GM23338 (cell line): ENCODE measurements at places on chromosomes 11 and 22. TPM values are rescaled to one million over a fixed set of nuclear protein-coding genes. Genes with fewer than 3 reads are reported as not detected.
A peak's percentile ranks its signal among the peaks of the same experiment; 100 is the strongest.

GRCh38 chr11:117387992-117388755, 60.5 kb downstream of the CEP164 start:
- no peaks in the 10 kb centered on the region for H3K36me3 ChIP-seq
- DNase-seq = no peak
- H3K27me3 ChIP-seq = no peaks in the 10 kb centered on the region
- no peaks in the 10 kb centered on the region for H3K4me1 ChIP-seq
- no peak overlapping the region for H3K4me3 ChIP-seq

- H3K27ac ChIP-seq = no peak overlapping the region
- no peaks in the 10 kb centered on the region for H3K27me3 ChIP-seq
Observed at GRCh38 chr11:127274328-127274676, 273.7 kb upstream of the KIRREL3 start.

DNA sequence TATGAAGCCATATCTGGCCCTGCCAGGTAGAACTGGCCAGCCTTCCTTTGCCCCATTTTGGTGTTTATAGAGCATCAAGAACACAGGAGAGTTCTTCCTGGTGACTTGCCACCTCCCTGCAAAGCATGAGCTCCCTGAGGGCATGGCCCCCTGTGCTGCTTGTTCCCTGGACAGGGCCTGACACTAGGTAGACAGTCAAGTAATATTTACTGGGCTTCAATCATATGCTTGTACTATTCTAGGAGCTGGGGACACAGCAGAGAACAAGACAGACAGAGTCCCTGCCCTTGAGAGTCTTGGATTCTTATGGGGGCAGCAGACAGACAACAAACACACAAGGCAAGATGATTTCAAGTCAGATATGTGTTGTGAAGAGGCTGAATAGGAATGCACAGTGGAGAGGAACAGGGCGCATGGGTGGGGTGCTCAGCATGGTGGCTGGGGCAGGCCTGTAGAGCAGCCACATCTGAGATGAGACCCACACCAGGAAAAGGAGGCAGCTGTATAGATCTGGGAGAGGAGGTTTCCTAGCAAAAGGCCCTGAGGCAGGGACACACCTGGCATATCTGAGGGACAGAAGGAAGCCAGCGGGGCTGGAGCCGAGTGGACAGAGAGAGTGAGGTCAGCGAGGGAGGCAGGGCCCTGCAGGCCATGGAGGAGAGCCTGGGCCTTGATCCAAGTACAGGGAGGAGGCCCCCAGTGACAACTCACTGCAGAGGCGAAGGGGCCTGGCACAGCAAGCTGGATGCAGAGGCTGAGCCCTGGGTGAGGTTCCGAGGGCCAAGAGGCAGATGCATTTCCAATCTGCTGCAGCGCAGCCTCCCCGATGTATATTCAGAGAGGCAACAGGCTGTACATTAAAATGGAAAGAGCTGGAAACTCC, 10.2 kb upstream of the CBX6 start:
- no peaks in the 10 kb centered on the region for H3K36me3 ChIP-seq
- H3K27me3 ChIP-seq = no peaks in the 10 kb centered on the region
- H3K4me3 ChIP-seq = no peak overlapping the region
- H3K4me1 ChIP-seq = no peaks in the 10 kb centered on the region
- no peak overlapping the region for H3K27ac ChIP-seq

DNA sequence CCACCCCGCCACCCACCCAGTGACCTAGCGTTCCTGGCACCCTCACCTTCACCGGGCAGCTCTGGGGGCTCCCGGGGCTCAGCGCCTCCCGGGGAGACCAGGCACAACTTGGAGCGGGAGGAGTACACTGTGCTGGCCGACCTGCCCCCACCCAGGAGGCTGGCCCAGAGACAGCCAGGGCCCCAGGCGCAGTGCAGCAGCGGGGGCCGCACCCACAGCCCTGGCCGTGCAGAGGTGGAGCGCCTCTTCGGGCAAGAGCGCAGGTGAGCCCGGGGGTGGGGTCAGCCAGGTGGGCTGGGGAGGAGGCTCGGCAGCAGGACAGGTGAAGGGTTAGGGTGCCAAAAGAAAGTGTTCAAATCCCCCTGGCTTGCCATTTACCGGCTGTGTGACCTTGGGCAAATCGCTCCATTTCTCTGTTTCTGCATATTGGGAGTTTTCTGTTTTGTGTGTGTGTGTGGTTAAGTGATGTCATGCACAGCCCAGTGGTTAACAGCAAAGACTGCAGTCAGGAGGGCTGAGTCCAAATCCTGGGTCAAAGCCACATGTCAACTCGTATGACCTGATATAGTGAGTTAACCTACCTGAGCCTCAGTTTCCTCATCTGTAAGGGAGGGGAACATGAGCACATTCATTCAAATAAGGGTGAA, 29.5 kb downstream of the TRIOBP start:
- H3K27me3 ChIP-seq = peaks cover 4% of the 10 kb centered on the region; the same call in 1 of the 2 replicates
- H3K36me3 ChIP-seq = no peaks in the 10 kb centered on the region
- H3K27ac ChIP-seq = no peak overlapping the region
- no peaks in the 10 kb centered on the region for H3K4me1 ChIP-seq
- no peak overlapping the region for H3K4me3 ChIP-seq

GRCh38 chr11:119363081-119363850, 16.8 kb upstream of the MFRP start:
- peak; percentile 40 for DNase-seq
- no peak overlapping the region for H3K27ac ChIP-seq
- no peaks in the 10 kb centered on the region for H3K36me3 ChIP-seq
- peak overlapping the region; percentile 70 for H3K4me3 ChIP-seq
- peaks cover 49% of the 10 kb centered on the region for H3K27me3 ChIP-seq
- H3K4me1 ChIP-seq = peaks cover 44% of the 10 kb centered on the region

- no peaks in the 10 kb centered on the region for H3K36me3 ChIP-seq
- no peak overlapping the region for H3K27ac ChIP-seq
- H3K4me3 ChIP-seq = no peak overlapping the region
- H3K4me1 ChIP-seq = peaks cover 3% of the 10 kb centered on the region; the same call in 1 of the 2 replicates
Observed at GRCh38 chr11:124832571-124832970, 32.4 kb upstream of the MSANTD2 start.

DNA sequence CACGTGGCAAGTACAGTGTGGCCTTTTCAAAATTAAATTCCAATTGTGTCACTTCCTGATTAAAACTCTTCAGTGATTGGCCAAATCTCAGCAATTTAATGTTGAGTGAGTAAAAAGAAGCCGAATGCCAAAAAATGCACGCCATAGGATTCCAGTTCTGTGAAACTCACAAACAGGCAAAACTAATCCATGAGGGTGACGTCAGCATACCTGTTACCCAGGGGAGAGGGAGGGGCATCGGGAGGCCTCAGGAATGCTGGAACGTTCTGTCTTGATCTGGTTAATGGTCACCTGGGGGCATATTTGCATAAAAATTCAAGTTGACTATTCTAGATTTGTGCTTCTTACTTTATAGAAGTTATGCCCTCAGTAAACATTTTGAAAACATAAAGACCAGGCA, 39.9 kb upstream of the RAB1B start:
- no peaks in the 10 kb centered on the region for H3K27me3 ChIP-seq
- peaks cover 9% of the 10 kb centered on the region; the same call in 1 of the 2 replicates for H3K4me1 ChIP-seq
- peak; percentile 68 for DNase-seq
- H3K4me3 ChIP-seq = no peak overlapping the region
- peak overlapping the region; percentile 85; the same call in 1 of the 2 replicates for H3K27ac ChIP-seq
- H3K36me3 ChIP-seq = no peaks in the 10 kb centered on the region

GRCh38 chr11:106625566-106625965, 392.7 kb downstream of the GUCY1A2 start:
- no peak overlapping the region for H3K27ac ChIP-seq
- no peak overlapping the region for H3K4me3 ChIP-seq
- no peak for DNase-seq
- H3K27me3 ChIP-seq = no peaks in the 10 kb centered on the region

- no peaks in the 10 kb centered on the region for H3K4me1 ChIP-seq
- no peak overlapping the region for H3K4me3 ChIP-seq
- no peak for DNase-seq
- no peak overlapping the region for H3K27ac ChIP-seq
Observed at GRCh38 chr11:110338684-110339083, 42.3 kb upstream of the RDX start.

The TREH gene
- not detected in 2 replicates for total RNA-seq

The MPZL3 gene
- 2.9 and 5.7 TPM in 2 replicates for total RNA-seq

The OR52M1 gene
- total RNA-seq = not detected in 2 replicates

The EIF3D gene
- total RNA-seq = 360 and 381 TPM in 2 replicates

The RAB30 gene
- total RNA-seq = 4.5 and 6.6 TPM in 2 replicates

The SERPING1 gene
- 40.8 and 42.3 TPM in 2 replicates for total RNA-seq

The HSPB2 gene
- 1.0 and 3.5 TPM in 2 replicates for total RNA-seq

The ADSL gene
- total RNA-seq = 221 and 232 TPM in 2 replicates

The TUB gene
- 23.7 and 30.4 TPM in 2 replicates for total RNA-seq

The USP28 gene
- total RNA-seq = 171 and 215 TPM in 2 replicates

The MARK2 gene
- 42.6 and 45.9 TPM in 2 replicates for total RNA-seq
